NCI-H1092 treated with DMSO at 0.1 percent for 48 hours (cell line): ENCODE measurements at places on chromosomes 13 and 19.
A peak's percentile ranks its signal among the peaks of the same experiment; 100 is the strongest.

DNA sequence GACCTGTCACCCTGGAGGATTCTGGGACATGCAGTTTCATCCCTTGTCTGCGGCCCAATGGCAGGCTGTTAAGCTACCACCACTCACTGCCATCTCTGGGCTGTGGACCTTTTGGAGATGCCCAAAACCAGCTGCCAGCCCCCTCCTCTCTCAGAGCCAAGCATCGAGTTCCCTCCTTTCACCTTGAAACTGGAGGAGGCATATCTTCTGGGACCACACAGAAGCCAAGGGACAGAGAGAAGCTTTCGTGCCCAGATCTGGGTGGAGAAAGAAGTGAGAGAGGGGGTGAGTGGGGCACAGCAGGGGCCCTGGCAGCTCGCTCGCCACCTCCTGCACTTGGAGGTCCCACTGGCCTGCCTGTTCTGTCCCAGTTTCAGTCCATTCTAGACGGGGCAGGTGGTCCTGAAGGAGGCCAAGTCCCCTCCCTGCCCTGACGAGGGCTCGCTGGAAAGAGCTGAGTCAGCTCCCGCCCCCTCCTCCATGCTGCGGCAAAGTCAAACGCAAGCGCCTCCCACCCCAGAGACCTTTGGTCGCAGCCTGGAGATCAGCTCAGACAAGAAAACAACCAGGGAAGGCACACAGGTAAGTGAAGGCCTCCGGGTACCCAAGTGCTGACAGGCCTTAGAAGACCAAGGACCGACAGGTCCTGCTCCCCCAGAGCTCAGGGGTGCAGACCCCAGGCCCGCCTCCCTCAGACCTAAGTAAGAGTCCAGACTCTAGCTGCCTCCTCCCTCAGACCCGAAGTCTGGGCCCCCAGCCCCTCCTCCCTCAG is 3.8 kb downstream of the BCAT2 start:
- peak; percentile 7 for DNase-seq

GRCh38 chr19:48746738-48747575 is at the start of gene IZUMO1:
Gene IZUMO1 (minus strand): TSS chr19:48746909. CDS start chr19:48745859, 1,050 bp downstream.
- no peak for DNase-seq

DNA sequence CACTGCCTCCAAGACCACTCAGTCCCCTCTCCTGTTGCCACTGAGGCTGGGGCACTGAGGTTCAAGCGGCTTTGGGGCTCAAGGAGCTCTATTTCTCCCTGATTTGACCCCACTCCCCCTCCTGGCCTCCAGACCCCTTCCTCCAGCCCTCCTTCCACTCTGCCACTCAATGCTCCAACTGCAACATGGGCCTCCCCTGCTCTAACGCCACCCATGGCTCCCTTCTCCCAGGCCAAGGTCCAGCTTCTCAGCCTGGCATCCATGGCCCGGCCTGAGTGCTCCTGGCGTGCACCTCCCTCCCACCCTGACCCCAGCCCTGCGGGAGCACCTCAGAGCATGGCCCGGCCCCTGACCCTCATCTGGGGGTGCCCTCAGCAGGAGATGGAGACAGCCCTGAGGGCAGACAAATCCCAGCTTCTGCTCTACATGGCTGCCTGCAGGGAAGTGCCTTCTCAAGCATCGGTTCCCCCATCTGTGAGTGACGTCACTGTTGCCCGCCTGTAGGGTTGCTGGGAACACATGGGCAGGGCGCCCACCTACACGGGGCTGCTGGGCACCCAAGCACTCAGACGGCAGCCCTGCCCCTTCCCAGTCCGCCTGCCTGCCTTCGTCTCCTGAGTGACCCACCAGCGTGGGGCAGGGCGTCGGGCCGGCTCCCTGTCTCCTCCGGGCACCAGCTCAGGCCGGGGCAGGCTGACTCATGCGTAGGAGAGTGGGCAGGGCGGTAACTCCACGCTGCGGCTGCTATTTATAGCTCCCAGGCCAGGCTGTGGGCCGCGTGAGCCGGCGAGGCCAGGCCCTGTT is 1.6 kb upstream of the DIRAS1 start:
- DNase-seq, result no peak

DNA sequence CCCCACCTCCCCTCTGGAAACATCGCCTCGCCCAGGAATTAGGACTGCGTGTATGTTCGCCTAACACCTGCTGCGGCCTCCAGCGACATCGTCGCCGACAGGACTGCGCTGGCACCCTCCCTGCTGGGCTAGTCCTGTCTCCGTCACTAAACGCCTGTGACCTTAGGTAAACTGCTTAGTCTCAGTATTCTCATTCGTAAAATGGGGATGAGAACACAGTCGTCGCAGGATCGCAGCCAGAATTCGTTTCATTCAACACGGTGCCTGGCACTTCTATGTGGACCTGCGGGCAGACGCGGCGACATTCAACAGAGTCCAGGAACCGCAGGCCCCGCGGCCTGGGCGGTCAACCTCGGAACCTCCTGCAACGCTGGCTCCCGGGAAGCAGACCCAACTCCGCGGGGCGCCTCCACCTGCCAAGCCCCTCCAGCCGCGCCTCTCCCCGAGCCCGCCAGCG is 485 bp downstream of the CRYL1 start:
- no peak for DNase-seq

- no peak for DNase-seq
These were observed 39.2 kb downstream of the MTMR6 start for GRCh38 chr13:25248071-25248470.
